Activated CD4-positive, alpha-beta T cell treated with anti-CD3 and anti-CD28 coated beads, Interleukin-2, amount 50 U/mL, for 24 hours (primary cell): ENCODE measurements at places on chromosomes 7 and 10.
A peak's percentile ranks its signal among the peaks of the same experiment; 100 is the strongest.

GRCh38 chr7:2947058-2947780 is 96.4 kb downstream of the CARD11 start:
- no peak for DNase-seq

- DNase-seq: no peak
Observed at GRCh38 chr7:44113764-44114354, 9.5 kb downstream of the POLD2 start.

DNA sequence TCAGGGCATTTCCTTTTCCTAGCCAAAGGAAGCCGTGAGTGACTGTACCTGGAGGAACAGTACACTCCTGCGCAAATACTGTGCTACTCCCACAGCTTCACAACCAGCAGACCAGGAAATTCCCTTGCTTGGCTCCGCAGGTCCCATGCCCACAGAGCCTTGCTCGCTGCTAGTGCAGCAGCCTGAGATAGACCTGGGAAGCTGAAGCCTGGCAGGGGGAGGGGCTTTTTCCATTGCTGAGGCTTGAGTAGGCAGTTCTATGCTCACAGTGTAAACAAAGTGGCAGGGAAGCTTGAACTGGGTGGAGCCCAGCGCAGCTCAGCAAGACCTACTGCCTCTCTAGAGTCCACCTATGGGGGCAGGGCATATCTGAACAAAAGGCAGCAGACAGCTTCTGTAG is 291.2 kb downstream of the HGF start:
- DNase-seq: no peak

DNA sequence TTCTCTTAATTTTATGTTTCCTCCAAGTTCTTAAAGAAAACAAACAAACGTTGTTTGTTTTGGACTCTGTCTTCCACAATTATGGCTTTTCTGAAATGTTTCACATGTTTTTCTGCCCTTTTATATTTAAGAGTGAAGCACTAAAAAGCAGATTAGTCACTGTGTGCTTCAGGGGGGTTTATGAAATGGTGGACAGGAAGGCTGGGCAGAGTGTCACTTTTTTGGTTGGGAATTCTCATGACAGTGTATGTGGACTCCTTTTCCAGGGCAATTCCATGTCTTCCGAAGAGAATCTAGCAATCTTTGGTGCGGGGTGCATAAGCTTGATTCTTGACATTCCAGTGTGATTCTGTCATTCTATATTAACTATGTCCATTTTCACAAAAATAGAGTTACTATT is 669.4 kb downstream of the PARD3 start:
- no peak for DNase-seq

DNA sequence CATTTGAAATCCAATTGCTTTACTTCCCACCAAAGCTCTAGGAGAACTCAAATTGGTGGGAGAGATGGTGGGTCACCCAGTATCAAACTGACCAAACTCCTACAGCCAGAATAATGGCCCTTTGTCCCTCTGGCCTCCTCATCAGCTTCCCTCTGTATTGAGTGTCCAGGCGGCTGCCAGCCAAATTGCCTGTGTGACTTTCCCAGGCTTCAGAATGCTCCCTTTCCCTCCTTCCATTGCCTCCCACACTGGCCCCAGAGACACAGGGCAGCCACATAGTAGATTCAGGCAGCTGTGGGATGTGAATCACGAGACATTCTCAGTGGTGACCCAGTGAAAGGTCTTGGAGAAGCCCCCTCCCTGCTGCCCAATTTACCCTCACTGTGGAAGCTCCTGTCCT is 12.7 kb upstream of the VDAC2 start:
- no peak for DNase-seq

DNA sequence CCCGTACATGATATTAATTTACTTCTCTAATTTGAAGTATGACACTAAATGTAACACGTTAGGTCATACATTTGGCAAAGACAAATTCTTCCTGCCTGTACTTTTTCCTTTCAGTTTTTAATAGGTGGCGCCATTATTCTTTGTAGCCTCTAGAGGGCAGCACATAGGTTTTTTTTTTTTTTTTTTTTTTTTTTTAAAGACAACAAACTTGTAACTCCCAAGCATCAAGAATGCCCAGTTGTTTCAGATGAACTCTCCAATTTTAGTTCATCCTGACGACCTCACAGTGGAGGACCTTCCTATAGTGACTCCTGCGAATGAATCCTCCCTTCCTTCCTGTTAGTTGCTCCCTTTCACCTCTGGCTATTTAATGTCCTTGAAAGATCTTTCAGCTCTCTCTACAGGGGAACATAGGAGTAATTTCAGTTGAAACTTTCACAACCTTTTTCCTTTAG is 139.3 kb upstream of the HDAC9 start:
- no peak for DNase-seq

GRCh38 chr7:140182917-140183316 is 6.1 kb upstream of the KDM7A start:
- DNase-seq: no peak

- no peak for DNase-seq
Observed at GRCh38 chr7:75850235-75850634, 28.6 kb upstream of the RHBDD2 start.

- no peak for DNase-seq
Observed at GRCh38 chr10:108957681-108958080, 965.6 kb downstream of the XPNPEP1 start.

- no peak for DNase-seq
Observed at GRCh38 chr10:122417667-122418066, 36.8 kb upstream of the ARMS2 start.

GRCh38 chr7:44994877-44995554 is 5.0 kb upstream of the CCM2 start:
- no peak for DNase-seq

GRCh38 chr7:91295576-91295975 is 31.3 kb downstream of the FZD1 start:
- DNase-seq: no peak

- DNase-seq: no peak
Observed at GRCh38 chr10:26983156-26983555, 117.1 kb downstream of the ANKRD26 start.

DNA sequence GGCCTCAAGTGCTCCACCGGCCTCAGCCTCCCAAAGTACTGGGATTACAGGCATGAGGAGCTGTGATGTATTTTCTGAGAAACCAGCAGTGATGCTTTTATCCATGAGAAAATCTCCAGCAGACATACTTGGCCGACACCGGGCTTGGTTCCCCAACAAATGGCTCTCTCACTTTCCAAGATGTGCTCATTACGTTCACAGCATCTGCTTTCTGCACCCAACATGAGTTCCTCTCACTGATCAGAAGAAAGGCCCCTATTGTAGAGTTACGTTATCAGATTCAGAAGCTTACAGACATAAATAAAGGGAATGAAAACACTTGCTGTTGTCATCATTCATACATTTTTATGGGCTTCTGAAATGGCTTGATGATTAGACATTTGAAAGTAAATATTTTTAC is 95.0 kb downstream of the CALD1 start:
- DNase-seq: no peak

GRCh38 chr7:132029369-132030085 is 473.1 kb upstream of the PODXL start:
- no peak for DNase-seq

- DNase-seq: no peak
Observed at GRCh38 chr10:127194599-127194998, 1.8 kb downstream of the INSYN2A start.

DNA sequence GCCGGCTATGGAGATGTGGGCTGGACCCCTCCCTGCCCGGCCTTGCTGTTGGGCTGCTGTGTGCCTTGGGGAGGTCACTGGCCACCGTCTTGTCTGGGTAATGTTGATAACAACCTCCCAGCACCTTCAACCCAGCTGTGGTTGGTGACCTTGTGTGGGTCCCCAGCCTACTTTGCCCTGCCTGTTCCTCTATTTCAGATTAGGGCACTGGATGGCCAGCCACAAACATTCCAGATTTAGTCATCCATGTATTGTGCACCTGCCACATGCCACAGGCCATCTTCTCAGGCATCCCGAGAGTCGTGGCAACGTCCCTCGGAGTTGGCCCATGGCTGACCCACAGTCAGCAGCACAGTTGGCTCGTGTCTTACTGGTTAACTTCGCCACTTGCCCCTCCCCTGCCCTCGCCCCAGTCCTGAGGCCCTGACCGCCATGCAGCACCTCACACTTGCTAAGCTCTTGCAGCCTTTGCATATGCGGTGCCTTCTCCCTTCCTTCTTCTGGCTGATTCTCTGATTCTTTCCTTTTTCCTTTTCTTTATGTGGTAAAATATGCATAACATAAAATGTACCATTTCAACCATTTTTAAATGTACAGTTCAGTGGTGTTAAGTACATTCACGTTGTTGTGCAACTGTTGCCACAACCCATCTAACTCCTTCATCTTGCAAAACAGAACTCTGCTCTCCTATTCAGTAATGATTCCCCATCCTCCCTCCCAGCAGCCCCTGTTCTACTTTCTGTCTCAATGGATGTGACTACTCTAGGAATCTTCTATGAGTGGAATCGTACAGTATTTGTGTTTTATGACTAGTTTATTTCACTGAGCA is 60.6 kb downstream of the PRF1 start:
- no peak for DNase-seq

DNA sequence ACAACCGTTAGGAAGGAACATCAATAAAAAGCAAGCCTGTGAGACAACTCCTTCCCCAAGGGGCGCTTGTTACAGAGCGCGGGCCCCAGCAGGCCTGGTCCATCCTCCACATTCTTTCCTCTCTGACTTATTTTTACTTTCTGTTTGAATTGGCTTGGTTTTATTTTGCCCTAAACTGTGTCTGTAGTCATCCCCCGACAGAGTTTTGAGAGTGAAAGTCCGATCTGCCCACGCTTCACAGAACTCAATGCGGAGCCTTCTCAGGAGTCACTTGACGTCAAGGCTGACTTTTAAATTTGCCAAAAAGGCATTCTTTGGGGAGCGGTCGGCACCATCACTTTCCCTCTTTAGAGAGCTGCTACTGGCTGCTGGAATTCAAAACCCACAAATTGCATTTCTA is 150.1 kb upstream of the KLF6 start:
- peak; percentile 57 for DNase-seq

DNA sequence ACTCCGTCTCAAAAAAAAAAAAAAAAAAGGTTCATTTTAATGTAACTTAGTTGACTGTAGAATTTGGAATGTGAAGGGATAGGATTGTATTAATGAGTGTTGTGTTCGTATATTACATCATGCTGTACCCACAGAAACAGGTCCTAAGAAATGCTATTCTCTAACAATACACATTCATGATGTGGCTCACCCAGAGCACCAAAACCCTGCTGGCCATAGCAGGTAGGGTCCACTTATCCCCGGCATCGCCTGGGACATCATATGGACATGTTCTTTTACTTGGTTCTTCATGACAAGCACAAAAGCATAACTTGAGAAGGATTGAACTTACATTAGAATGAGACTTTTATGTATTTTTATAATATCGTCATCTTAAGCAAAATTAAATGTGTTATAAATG is 241.5 kb downstream of the CACNB2 start:
- no peak for DNase-seq

DNA sequence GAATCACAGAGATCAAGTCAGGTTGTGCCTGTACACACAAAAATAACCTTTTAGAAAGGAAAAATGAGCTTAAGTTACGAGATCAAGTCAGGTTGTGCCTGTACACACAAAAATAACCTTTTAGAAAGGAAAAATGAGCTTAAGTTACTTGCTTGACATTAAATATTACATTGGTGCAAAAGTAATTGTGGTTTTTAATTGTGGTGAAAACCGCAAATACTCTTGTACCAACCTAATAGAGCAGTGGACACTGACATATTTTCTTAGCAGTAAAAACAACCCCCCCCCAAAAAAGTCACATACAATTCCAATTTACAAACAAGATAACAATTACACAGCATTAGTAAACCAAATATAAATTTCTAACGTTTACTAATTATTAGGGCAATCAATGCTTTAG is 595.6 kb downstream of the GRM8 start:
- no peak for DNase-seq

GRCh38 chr7:142626420-142627035 is 122.7 kb upstream of the PRSS1 start:
- DNase-seq: peak; percentile 22

- DNase-seq: peak; percentile 60
Observed at GRCh38 chr7:101363734-101364374, 1.2 kb downstream of the COL26A1 start.

DNA sequence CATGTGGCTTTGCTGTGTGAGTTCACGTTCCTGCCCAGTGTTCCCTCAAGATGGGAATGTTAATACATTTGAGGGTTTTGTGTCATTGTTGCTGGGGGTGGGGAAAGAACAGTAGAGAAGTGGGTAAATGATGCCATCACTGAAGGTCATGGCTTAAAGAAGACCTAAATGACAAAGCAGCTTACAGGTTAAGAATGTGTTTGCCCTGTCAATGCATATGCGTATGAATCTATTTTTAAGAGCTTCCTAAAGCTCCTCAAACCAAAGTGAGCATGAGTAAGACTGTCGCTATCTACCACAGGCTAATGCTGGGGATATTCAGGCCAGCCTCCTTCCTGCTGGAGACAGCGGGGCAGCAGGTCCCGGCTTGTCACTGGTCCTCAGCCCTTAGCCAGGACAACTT is 162.9 kb downstream of the CREB5 start:
- no peak for DNase-seq

DNA sequence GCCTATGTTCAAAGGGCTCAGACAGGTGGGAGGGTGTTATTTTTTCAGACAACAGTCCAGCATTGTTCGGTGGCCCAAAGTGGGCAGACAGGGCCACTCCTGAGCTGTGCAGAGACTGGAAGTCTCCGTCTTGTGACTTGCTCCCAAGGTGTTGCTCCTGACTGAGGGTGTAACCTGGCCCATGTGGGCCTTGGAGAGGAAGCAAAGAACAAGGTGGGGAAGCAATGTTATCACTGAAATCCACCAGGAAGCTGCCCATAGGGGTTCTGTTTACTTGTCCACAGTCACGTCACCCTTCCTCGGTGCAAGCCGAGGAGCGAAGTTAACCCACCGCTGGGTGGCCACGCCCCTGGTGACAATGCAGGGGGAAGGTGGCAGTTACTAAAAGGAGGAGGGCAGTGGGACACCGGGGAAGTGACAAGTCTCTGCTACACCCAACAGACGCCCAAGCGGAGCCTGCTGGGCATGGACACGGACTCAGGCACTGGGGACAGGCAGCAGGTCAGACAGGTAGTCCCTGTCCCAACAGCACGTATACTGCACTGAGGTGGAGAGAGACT is 311.6 kb upstream of the MKI67 start:
- no peak for DNase-seq

DNA sequence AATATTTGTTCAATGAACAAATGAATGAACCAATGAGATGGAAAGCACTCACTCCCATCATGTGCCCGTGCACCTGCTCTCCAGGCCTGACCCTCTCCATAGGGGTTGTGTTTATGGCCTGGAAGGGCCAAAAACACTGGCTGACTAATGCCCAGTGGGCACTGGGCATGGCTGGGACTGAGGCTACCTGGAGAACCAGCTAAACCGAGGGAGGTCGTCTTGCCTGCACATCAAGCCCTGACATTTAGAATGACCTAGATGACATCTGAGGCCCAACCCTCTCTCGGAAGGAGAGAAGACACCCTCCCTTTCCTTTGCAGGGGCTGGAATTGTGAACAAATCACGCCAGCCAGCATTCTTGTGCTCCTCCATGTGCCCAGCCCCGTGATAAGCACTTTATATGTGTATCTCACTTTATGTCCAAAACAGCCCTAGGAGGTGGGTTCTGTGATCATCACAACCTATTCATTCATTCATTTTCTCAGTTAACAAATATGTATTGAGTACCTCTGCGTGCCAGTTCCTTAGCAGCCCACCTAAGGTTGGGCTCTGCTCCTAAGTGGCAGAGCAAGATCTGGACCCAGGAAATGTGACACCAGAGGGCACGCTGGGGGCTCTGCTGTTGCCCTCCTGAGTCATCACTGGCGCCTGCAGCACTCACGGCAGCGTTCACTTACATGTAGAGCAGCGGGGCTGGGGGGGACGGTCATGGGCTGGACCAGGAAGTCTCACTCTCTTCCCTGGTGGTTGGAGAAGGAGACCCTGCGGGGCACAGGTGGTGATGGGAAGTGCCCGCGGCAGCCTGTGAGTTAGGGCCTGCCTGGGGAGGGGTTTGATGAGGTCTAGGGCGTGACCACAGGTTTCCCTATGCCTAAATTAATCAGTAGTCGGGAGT is 52.0 kb downstream of the TSPAN15 start:
- no peak for DNase-seq
